CD4-positive, alpha-beta memory T cell (primary cell): ENCODE measurements at places on chromosomes 16 and 17.
A peak's percentile ranks its signal among the peaks of the same experiment; 100 is the strongest.

GRCh38 chr16:50622643-50623369 is 58.3 kb downstream of the SNX20 start:
- DNase-seq, result no peak

GRCh38 chr17:67280279-67280678 is 35.3 kb upstream of the HELZ start:
- DNase-seq, result no peak

DNA sequence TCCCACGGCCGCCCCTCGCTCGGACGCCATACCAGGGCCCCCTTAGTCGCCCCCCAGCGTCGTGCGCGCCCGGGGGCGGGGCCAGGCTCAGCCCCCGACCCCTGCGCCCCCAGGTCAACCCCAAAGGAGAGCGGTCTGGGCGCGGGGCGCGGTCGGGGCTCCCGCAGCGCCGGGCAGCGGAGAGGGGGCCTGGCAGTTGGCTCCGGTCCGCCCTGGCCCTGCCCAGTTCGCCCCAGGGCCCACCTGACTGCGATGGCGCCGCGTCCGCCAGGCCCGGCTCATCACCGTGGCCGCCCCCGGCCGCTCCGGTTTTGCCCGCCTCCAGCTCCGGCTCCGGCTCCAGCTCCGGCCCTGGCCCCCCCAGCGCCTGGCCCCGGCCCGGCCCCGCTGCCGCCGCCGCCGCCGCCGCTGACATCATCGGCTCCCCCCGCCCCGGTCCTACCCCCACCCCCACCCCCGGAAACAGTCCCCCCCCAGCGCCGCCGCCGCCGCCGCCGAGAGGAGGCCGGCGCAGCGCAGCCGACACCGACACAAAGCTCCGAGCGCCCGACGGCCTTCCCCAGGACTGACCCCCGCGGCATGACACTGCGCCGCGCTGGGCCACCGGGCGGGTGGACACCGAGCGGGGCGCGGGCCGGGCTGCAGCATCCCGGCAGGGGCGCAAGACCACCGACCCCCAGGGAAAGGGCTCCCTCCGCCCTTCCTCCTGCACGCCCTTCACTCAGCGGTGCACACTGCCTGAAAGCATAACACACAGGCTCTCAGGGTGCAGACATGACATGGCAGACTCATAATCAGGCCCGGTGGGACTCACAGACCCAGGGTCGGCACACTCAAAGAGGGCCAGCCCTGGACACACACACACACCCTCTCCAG is at the start of gene ZBTB4:
TSS of gene ZBTB4 (minus strand) at position 419 of the 876 bp plus-strand sequence. CDS start 12,830 bp downstream, outside the sequence.
- DNase-seq, result peak; percentile 73

- no peak for DNase-seq
Observed at GRCh38 chr17:57302690-57303465, 46.6 kb downstream of the MSI2 start.

DNA sequence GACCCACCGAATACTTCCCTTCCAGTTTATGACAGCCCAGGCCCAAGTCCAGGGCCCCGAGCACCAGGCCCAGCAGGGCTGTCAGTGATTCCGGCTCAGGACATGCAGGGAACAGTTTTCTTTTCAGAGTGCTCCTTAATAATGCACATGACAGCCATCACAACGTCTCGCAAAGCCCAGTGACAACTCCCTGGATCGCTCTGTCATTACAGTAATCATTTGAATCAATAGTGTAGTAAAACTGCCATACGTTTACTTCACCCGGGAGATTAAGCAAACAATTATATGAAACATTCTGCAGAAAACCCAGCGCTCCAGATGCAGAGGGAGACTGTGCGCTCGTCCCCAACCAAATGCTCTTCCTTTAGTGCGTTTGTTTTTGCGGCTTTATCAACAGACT is 162.6 kb upstream of the CDH13 start:
- DNase-seq, result no peak

- DNase-seq, result peak; percentile 72
Observed at GRCh38 chr17:63701868-63702720, 2.2 kb upstream of the LIMD2 start.

DNA sequence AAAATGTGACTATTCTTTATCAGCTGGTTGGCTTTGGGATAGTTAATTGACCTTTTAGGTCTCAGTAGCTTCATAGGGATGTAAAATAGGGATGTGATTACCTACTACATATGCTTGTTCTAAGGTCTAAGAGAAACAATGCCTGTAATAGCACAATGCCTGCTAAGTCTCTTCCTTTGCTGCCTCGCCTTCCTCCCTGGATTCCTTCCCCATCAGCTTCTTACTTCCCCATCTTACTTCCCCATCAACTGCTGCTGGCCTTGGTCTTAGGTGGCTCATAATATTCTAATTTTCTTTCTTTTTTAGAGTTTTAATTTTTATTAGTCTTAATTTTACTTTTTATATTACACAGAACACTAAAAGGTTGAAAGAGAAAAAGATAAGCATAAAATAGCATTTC is 59.2 kb upstream of the GOT2 start:
- DNase-seq, result no peak

DNA sequence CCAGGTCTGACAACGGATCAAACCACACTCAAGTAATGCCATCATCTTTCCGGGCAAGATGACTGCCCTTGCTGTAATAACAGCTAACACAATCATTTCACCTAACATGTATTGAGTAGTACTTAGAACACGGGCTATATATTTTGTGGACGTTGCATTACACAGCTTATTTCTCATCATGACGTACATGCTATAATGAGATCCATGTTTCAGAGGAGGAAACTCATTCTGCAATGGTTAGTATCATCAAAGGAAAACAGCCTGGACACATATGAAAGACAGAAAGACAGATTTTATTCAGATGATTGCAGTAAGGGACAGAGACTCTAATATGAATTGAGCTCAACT is 446.7 kb downstream of the HS3ST3B1 start:
- DNase-seq, result no peak

- DNase-seq, result no peak
Observed at GRCh38 chr16:55480228-55480655, 1.2 kb downstream of the MMP2 start.

DNA sequence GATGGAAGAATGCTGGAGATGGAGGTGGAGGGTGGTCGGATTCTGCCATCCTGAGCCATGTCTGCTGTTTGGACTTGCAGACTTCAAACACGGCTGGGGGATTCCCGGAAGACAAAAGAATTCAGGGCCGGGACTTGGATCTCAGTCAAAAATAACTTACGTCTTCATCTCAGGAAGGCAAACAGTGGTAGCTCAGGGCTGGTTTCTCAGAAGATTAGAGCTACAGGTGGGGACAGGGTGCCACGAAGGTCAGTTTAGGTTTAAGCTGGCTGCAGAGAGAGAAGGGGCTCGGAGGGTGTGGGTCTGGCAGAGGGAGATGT is 4.3 kb upstream of the RHBDL3 start:
- no peak for DNase-seq

DNA sequence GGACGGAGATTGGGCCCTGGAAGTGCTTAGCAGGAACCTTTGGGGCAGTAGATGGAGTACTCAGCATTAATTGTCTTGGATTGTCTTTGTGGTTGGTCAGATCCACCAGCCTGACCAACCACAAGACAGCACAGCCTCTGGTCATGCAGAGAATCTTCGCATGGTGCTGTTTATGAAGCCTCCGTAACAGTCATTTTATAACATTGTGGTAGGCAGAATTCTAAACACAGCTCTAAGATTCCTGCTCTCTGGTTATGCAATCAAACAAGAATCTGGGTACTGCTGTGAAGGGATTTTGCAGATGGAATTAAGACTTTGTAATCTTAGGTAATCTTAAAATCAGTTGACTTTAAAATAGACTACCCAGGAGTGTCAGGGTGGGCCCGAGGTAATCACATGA is 312.2 kb upstream of the GOT2 start:
- DNase-seq, result no peak

DNA sequence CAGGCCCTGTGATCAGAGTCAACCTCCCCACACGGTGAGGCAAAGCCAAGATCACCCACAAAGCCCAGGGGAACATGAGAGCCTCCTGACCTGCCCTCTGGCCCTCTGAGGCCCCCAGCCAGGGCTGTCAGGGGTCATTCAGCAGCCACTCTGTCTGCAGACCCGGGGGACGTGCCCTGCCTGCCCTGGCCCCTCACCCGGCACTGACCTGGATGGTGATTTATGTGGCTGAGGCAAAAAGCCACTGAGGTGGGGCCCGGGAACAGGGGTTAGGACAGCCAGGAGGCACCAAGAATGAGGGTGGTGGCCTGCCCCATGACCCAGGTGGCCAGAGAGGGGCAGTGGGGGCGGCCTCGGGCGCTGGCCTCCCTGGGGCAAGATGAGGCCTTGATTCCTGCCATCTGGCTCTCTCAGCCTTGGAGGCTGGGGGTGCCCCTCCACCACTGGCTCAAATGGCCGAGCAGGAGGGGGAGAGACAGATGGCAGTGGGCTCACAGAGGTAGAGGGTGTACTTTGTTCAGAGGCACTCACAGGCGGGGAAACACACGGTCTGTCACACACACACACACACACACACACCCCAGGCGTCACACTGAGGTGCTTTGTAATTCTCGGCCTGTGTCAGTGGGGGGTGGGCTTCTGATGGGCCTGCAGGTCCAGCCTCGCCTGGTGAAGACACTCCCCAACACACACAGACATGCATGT is 174.0 kb upstream of the GSE1 start:
- DNase-seq, result no peak

GRCh38 chr16:87703835-87704375 is 61.9 kb downstream of the KLHDC4 start:
- DNase-seq, result no peak

DNA sequence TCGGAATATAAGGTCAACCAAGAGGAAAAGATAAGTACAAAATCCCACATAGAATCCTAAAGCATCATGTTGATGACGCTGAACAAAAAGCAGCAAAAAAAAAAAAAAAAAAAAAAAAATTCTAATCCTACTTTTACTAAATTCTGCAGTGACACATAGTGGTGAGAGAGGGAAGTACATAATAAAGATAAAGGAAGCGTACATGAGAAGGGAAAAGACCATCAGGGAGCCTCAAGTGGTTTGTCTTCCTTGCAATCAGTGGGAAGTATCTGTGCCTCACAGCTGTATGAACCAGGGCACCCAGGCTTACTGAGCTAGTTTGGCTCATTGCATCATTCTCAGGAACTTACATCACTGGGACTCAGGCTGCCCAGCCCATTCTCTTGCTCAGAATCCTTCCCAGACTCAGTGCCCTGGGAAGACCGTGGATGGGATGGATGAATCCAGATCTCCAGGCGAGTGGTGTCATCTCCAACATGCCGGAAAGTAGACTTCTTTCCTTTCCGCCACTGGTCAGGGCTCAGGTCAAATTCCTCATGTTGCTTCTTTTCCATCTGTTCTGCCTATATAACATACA is 21.2 kb downstream of the SMG6 start:
- no peak for DNase-seq

DNA sequence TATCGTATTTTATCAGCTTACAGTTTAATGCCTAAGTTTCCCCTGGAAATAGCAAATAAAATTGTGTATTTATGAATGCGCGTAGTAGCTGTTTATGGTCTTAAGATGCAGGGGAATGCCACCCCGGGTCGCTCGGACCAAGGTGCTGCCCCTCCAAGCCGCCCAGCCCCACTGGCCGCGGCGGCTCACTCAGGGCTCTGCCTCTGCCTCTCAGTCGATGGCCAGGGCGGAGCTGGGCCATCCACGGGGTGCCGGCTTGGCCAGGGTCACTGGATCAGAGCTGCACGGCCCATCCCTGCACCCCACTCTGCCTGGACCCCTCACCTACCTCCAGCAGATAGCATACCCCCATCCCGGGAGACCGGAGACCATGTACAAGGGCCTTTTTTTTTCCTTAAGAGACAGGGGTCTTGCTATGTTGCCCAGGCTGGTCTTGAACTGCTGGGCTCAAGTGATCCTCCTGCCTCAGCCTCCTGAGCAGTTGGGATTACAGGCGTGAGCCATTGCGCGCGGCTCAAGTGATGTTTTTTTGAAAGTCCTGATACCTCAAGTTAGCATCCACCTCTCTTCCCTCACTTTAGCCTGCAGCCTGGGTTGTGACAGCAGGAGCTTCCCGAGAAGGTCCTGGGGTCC is 11.0 kb downstream of the PRSS27 start:
- DNase-seq, result no peak

- DNase-seq, result no peak
Observed at GRCh38 chr17:14737984-14738651, 437.2 kb downstream of the HS3ST3B1 start.

DNA sequence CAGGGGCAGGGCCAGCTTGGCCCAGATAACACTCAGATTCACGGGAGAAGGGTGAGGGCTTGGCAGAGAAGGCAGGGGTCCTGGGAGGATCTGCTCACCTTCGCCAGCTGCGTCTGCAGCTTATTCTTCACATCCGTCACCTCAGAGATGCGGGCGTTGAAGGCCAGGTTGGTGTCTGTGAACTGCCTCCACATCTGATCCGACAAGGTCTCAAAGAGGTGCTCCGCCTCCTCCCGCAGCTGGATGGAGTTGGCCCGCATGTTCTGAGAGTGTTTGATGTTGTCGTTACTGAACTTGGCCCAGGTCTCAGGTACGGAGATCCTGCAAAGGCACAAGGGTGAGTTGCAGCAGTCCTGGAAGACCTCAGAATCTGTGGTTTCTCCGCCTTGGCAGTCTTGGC is 18.9 kb downstream of the TEKT5 start:
- no peak for DNase-seq

- no peak for DNase-seq
Observed at GRCh38 chr16:81921843-81922584, 89.3 kb downstream of the SDR42E1 start.

- no peak for DNase-seq
Observed at GRCh38 chr16:66569827-66570405, 3.7 kb downstream of the CMTM1 start.

GRCh38 chr16:89426736-89427530 is 63.4 kb downstream of the ANKRD11 start:
- DNase-seq, result no peak

- DNase-seq, result no peak
Observed at GRCh38 chr17:14434506-14434905, 133.6 kb downstream of the HS3ST3B1 start.

GRCh38 chr17:37608351-37609169 is 658 bp downstream of the SYNRG start:
- DNase-seq, result no peak

DNA sequence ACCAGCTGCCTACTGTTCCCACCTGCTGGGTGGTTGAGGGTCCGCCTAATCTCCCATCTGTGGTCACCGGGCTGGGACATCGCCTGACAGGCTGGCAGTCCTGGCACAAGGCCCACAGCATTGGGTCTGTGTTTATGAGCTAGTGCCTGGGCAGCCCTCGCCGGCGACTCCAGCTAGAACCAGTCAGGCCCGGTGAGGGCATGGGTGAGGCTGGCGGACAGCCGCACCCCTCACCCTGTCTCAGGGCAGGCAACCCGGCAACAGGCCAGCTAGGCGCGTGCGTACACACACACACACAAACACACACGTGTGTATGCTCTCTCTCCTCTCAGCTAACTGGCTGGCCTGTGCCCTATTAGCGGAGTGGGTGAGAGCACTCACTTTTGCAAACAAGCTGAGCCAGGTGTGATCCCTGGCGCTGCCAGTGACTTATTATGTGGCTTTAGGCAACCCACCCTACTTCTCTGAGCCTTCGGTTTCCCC is 10.4 kb downstream of the HSD11B2 start:
- DNase-seq, result no peak
